Esophagus squamous epithelium (tissue), 5 donors: ENCODE measurements at places on chromosomes 6 and 20.

DNA sequence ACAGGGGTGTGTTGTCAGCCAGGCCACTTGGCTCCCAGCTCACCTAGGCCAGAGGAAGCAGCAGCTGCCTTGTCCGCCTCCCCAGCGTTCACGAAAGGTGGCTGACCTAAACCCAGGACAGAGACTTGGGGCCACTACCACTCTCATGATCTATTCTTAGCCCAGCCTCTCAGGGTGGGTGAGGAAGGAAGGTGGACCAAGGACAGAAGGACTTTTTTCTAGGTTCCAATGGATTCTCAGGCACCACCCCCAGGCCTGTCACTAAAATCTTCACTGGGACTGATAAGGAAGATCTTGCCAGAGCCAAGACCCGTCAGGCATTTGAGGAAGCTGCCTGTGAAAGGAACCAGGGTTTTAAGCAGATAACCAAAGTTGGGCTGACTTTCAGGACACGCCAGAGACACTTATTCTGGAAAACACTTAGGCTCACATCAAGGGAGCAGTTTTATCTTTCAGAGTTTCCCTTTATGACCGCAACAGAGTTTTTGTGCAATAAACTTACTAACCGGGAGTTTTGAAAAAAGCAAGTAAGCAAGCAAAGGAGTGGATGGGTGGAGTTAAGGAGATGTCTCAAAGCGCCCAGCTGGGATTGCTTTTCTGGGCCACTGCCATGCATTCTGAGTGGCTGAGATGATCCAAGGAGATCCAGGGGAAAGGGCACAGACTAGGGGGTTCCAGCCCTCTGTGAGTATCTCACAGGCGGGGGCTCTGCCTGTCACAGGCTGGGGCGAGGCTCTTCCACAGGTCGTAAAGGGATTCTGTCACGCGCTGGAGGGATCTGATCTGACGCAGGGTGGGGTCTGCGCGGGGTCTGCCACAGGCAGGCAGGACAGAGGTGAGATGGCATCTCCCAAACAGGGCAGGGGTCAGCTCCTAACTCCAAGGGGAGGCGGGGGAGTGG is 989 bp downstream of the FITM2 start:
- peaks cover 17% of the 10 kb centered on the region for H3K4me1 ChIP-seq
- no peak for DNase-seq
- H3K27ac ChIP-seq: peak overlapping the region; percentile 83
- H3K4me3 ChIP-seq: peak overlapping the region; percentile 75
- H3K36me3 ChIP-seq: no peaks in the 10 kb centered on the region

- H3K27me3 ChIP-seq: no peaks in the 10 kb centered on the region
- DNase-seq: no peak
- no peak overlapping the region for H3K27ac ChIP-seq
Observed at GRCh38 chr6:14110001-14110818, 7.4 kb upstream of the CD83 start.

GRCh38 chr6:118382126-118382525 is 166.0 kb upstream of the PLN start:
- H3K27ac ChIP-seq: no peak overlapping the region
- no peaks in the 10 kb centered on the region for H3K36me3 ChIP-seq
- no peaks in the 10 kb centered on the region for H3K4me1 ChIP-seq
- H3K27me3 ChIP-seq: no peaks in the 10 kb centered on the region

DNA sequence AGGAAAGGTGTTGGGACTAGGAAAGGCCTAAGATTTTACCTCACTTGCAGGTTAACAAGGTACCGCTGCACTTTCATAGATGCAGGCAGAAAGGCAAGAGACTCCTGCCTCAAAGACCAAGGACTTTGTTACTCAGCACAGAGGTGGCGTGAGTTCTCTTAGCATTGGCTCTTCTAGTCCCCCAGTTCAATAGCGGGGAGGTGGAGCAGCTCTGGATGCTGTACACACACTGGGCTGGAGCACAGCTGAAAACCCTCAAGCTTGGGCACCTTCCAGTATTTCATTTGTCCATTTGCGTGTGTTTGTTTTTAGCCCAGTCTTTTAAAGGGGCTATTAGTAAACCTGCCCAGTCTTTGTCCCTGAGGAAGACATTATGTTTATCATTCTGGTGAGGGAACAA is 345.2 kb downstream of the FARS2 start:
- no peak for DNase-seq
- H3K27me3 ChIP-seq: no peaks in the 10 kb centered on the region
- H3K27ac ChIP-seq: no peak overlapping the region
- no peaks in the 10 kb centered on the region for H3K4me1 ChIP-seq
- no peaks in the 10 kb centered on the region for H3K36me3 ChIP-seq
- no peak overlapping the region for H3K4me3 ChIP-seq

DNA sequence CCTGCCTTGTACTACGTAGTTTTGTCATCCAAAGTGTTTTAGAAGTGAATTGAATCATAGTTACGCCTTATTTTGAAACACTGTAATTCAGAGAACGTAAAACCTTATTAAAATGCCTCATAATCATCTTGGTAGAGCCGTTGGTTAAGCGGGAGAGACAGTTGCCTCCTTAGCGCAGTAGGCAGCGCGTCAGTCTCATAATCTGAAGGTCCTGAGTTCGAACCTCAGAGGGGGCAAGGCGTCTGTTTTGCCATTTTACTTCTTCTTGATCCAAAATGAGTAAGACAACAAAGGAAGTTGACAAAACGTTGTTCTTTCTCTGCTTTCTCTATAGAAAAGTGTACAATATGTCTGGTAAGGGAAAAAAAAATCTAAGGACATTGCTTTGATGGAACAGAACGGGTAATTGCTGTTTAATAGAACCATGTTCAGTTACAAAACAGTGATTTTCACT is 20.7 kb upstream of the TRIM27 start:
- peak overlapping the region; percentile 85 for H3K27ac ChIP-seq
- H3K4me3 ChIP-seq: peak overlapping the region; percentile 38
- H3K4me1 ChIP-seq: peaks cover 14% of the 10 kb centered on the region
- H3K27me3 ChIP-seq: no peaks in the 10 kb centered on the region

GRCh38 chr6:139344186-139344963 is 30.1 kb downstream of the CITED2 start:
- H3K4me3 ChIP-seq: no peak overlapping the region
- H3K36me3 ChIP-seq: no peaks in the 10 kb centered on the region
- no peaks in the 10 kb centered on the region for H3K27me3 ChIP-seq
- peak overlapping the region; percentile 23 for H3K27ac ChIP-seq
- DNase-seq: no peak

DNA sequence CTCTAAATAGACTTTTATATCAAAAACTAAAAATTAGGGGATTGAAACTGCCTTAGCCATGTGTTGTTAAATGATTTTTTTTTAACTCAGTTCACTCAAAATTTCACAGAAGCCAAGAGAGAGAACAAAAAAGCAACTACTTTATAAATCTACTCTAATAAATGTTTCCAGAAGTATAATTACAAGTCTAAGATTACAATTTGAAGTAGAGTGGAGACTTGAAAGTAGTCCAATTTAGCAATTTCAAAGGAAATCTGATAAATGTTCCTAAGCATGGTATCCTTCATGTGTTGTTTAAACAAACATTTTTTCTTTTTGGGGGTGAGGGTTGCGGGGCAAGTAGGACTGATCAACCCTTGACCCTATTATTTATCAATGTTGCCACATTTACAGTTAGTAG is 72.6 kb downstream of the PHIP start:
- H3K27me3 ChIP-seq: no peaks in the 10 kb centered on the region
- no peak overlapping the region for H3K27ac ChIP-seq
- DNase-seq: no peak
- peaks cover 6% of the 10 kb centered on the region for H3K4me1 ChIP-seq
- no peaks in the 10 kb centered on the region for H3K36me3 ChIP-seq

- H3K4me1 ChIP-seq: no peaks in the 10 kb centered on the region
- no peak overlapping the region for H3K27ac ChIP-seq
- DNase-seq: no peak
- no peaks in the 10 kb centered on the region for H3K27me3 ChIP-seq
Observed at GRCh38 chr20:50670126-50670862, 21.0 kb downstream of the RIPOR3 start.

DNA sequence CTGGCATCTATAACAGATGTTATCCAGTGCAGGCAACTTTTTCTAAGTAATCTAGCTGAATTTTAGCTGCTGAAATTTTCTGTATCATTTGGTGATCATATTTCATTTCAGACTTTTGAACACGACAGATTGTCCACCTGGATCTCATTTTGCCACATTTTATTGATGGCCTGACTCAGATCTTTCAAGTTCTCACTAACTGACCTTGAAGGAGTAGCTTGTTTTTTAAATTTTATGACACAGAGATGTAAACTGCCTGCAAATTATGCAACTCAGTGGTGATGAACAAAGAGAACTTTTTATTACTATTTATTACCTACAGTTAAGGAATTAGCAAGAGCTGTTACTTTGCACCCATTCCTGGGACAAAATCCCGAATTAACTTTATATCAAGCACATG is 366.4 kb downstream of the PAX1 start:
- no peaks in the 10 kb centered on the region for H3K4me1 ChIP-seq
- no peaks in the 10 kb centered on the region for H3K36me3 ChIP-seq
- DNase-seq: no peak
- H3K4me3 ChIP-seq: no peak overlapping the region
- H3K27ac ChIP-seq: no peak overlapping the region

- DNase-seq: no peak
- H3K4me1 ChIP-seq: no peaks in the 10 kb centered on the region
- H3K36me3 ChIP-seq: no peaks in the 10 kb centered on the region
- H3K27ac ChIP-seq: no peak overlapping the region
- H3K4me3 ChIP-seq: no peak overlapping the region
Observed at GRCh38 chr6:76942203-76942966, 520.9 kb downstream of the HTR1B start.

DNA sequence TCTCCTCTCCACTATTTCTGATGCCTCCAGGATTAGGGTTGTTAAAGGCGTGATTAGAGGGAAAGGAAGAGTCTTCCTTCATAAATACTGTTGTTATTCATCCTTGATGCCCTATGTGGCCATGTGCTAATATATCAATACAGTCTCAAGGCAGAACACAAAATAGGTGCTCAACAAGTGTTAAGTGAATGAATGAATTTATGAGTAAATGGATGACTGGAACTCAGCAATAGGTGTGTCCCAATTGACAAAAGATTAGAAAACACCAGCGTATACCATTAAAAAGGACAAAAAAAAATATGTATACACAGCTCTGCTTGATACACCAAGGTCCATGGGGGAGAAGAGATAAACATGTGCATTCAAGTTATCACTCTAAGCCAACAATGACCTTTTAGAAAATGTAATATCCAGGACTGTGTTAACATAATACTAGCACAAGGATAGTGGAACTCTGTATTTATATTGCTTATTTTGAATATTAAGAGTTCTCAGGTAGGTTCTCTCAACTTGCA is 171.2 kb upstream of the MYLIP start:
- no peak for DNase-seq
- no peaks in the 10 kb centered on the region for H3K36me3 ChIP-seq

GRCh38 chr6:6810727-6811126 is 222.2 kb downstream of the LY86 start:
- no peaks in the 10 kb centered on the region for H3K36me3 ChIP-seq
- H3K27me3 ChIP-seq: no peaks in the 10 kb centered on the region
- H3K27ac ChIP-seq: peak overlapping the region; percentile 74
- peaks cover 5% of the 10 kb centered on the region for H3K4me1 ChIP-seq

DNA sequence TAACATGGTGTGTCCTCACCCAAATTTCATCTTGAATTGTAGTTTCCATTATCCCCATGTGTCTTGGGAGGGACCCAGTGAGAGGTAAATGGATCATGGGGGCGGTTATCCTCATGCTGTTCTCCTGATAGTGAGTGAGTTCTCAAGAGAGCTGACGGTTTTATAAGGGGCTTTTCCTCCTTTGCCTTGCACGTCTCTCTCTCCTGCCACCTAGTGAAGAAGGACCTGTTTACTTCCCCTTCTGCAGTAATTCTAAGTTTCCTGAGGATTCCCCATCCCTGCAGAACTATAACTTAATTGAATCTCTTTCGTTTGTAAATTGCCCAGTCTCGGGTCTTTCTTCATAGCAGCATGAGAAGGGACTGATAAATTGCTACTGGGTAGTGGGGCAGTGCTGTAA is 789.3 kb downstream of the FRK start:
- H3K27ac ChIP-seq: no peak overlapping the region
- H3K4me1 ChIP-seq: no peaks in the 10 kb centered on the region
- H3K4me3 ChIP-seq: no peak overlapping the region
- DNase-seq: no peak
- H3K36me3 ChIP-seq: no peaks in the 10 kb centered on the region
- H3K27me3 ChIP-seq: no peaks in the 10 kb centered on the region

- no peak overlapping the region for H3K4me3 ChIP-seq
- H3K4me1 ChIP-seq: peaks cover 19% of the 10 kb centered on the region
- no peak overlapping the region for H3K27ac ChIP-seq
- H3K36me3 ChIP-seq: no peaks in the 10 kb centered on the region
- no peaks in the 10 kb centered on the region for H3K27me3 ChIP-seq
Observed at GRCh38 chr6:152241013-152241766, 396.0 kb downstream of the SYNE1 start.

GRCh38 chr6:150588888-150589499 is 10.7 kb upstream of the PLEKHG1 start:
- H3K27me3 ChIP-seq: no peaks in the 10 kb centered on the region
- H3K27ac ChIP-seq: no peak overlapping the region
- no peaks in the 10 kb centered on the region for H3K36me3 ChIP-seq

DNA sequence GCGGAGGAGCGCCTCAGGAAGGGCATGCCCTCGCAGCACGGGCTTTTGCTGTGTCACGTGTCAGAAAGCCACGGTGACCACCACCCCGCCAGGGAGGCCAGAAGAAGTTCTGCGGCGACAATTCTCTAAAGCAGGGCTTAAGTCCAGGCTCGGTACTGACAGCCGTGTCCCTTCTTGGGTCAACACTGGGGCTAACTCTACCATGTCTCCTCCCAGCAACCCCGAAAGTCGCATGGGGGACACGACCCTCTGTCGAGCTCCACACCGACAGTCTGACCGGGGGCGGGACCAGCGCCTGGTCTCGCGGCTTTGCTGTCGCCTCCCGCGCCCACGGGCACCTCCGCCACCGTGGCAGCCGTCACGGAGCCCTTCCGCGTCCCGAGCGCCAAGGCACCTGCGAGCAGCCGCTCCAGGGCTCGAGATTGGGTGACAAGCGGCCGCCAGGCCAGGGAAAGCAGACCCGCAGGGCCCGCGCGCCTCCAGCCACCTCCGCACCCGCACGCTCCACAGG is 534 bp downstream of the NANP start:
- H3K27ac ChIP-seq: peak overlapping the region; percentile 90
- peak overlapping the region; percentile 95 for H3K4me3 ChIP-seq

DNA sequence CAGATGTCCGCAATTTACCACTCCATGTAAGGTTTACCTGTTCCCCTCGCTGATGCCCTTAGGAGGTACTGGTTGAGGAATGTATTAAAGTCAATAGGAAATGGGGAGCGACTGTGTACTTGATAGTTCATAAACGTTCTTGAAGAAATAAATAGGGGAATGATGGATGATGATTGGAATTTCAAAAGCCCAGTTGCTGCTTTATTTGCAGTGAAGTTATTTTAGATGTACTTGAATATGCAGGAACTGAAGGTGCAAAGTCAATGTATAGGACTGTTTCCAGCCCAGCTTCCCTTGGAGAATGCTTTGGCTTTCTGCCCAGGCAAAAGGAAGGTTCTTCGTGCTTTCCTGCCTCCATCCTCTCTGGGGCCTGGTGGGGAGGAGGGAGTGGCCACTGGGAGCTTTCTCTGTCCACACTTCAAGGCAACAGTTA is 19.8 kb downstream of the ADGRF5 start:
- DNase-seq: no peak
- no peaks in the 10 kb centered on the region for H3K4me1 ChIP-seq
- H3K4me3 ChIP-seq: no peak overlapping the region
- H3K36me3 ChIP-seq: no peaks in the 10 kb centered on the region
- H3K27ac ChIP-seq: no peak overlapping the region
- H3K27me3 ChIP-seq: no peaks in the 10 kb centered on the region
